Fibroblast of mammary gland (primary cell): ENCODE measurements at places on chromosomes 4 and X.

GRCh38 chr4:26899991-26900390 is 39.4 kb downstream of the STIM2 start:
- no peak for DNase-seq

- DNase-seq: no peak
Measured at GRCh38 chr4:2828758-2829181, 14.9 kb upstream of the ADD1 start.

GRCh38 chrX:129731228-129731627 is 7.6 kb upstream of the XPNPEP2 start:
- no peak for DNase-seq

GRCh38 chr4:108831886-108832285 is 69.0 kb upstream of the ETNPPL start:
- no peak for DNase-seq

DNA sequence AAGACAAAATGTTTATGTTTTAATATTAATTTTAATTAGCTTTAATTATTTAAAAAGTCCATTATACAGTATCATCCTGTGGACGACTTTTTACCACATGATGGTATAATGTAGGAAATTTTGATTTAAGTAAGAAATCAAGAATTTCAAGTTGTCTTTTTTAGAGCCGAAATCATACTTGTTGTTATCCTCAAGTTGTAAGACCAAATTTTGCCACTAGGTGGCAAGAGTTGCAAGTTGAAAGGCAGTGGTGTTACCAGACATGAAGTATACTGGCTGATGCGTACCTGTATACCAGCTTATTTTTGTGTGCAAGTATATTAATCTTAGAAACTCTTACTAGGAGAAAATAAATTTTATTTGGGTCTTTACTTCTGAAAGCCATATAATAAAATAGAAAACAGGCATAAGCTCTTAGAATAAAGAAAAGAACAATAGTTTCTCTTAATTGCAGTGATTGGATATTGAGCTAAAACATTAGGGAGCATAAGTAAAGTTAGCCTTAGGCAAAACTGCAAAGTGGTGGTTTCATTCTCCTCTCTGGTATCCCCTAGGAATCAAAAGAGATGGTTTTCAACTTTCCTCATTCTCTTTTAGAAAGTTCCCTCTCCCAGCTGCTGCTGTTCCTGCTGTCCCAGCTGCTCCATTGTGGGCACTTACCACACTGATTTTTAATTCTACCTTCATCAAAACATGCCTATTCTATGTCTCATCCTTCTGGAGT is 118.0 kb upstream of the WDFY3 start:
- DNase-seq: peak; percentile 84

- DNase-seq: no peak
Measured at GRCh38 chr4:47010347-47010911, 17.0 kb upstream of the GABRA4 start.

DNA sequence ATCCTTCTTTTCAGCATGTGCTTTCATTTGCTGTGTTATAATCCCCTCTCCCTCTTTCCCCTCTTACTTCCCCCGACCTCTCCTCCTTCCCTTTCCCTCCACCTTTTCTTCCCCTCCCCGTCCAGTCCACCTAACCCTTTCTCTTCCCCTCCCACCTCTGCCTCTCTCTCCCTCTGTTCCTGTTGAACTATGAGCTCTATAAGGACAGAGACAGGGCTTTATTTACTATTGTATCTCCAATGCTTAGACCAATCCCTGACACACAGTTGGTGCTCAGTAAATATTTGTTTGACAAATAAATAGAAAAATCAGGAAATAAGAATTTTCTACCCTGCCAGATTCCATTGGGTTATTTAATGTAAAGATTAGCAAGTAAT is 60.8 kb downstream of the EGF start:
- DNase-seq: no peak

- no peak for DNase-seq
Measured at GRCh38 chrX:39975101-39975925, 122.4 kb downstream of the BCOR start.

DNA sequence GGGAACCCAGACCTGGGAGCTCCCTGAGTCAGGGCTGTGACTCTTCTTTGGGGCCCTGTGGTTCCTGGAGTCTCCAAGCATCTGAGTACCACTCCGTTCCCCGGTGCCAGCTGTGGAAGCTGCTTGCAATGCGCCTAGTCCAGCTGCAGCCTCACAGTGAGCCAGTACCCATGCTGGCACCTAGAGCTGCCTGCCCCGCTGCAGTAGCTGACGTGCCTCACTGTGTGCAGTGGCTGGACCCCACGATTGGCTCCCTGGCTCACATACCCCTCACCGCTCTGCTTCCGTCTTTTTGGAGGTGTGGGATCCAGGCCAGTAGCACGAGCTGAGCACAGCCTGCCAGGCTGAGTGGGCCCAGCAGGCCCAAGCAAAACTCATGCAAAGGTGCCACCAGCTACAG is 32.1 kb upstream of the PAGE1 start:
- no peak for DNase-seq

DNA sequence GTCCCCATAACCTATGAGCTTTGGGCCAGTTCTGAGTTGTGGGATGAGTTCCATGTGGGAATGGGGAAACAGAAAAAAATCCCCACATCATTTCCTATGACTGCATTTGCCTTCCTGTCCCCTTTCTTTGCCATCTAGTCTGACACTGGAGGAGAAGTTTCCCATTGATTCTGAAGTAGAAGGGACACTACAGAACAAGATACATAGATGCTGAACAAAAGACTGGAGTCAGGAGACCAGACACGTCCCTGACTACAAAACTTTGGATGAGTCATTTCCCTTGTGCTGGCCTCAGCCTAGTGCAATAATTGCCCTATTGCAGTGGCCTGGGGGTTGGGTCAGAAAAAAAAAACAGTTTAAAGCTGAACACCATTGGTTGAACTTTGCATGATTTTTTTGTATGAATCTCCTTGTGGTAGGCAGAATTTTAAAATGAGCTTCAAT is 22.1 kb downstream of the BEX3 start:
- DNase-seq: peak; percentile 91

- DNase-seq: peak; percentile 3
Measured at GRCh38 chr4:111230265-111230664, 607.4 kb upstream of the PITX2 start.

GRCh38 chrX:149433451-149433850 is 71.7 kb downstream of the IDS start:
- DNase-seq: no peak

- no peak for DNase-seq
Measured at GRCh38 chr4:181312066-181312465, 931.1 kb upstream of the TENM3 start.

DNA sequence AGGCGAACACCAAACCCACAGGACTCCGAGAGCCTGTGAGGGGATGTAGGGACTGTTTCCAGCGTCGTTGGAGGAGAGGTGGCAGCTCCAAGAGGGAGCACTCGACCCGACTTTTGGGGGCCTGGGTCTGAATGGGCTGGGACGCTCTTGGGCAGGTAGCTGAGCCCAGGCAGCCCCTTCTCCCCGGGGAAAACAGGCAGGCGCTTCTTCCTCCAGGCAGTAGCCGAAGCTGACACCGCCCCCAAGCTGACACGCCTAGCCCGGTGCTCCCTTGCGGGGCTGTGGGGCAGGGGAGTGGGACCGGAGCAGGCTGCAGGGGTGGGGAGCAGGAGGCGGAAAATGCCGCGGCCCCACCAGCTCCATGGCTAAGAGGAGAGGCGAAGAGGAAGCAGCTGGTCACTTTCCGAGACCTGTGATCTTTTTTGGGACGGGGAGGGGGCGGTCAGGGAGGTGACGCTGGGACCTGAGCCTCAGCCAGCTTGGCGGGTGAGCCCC is 4.2 kb downstream of the NKX1-1 start:
- no peak for DNase-seq

DNA sequence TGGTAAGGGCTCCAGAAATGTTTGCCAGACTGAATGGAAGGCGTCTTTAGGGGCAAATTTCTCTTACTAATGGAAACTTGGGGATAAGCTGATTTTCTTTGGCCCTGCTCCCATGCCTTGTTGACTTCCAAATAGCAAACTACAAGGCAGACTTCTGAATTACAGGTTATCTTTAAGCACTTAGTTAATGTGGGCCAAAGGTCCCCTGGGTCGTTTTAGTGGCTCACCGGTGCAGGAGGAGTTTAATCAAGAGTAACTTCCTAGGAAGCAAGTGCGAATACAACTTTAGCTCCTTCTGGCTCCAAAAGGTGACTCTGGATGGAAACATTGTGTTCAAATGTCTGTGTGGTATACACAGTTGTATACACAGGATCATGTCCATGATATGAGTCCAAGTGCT is 323.6 kb downstream of the SLITRK2 start:
- no peak for DNase-seq

- no peak for DNase-seq
Measured at GRCh38 chr4:6710996-6711395, 1.3 kb upstream of the MRFAP1L1 start.

DNA sequence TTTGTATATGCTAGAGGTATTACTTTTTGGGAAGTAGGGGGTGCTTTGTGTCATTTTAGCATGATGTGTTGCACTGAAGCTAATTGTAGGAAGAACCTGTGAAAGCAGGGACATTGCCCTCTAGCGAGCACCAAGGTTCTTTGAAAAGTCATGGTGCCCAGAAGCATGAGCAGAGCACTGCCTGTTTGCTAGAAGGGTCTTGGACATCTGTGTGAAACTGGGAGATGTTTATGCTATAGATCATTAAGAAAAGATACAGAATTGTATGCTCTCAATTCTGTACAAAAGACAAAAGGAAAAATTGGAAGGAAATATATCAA is 14.7 kb downstream of the GRPR start:
- no peak for DNase-seq

DNA sequence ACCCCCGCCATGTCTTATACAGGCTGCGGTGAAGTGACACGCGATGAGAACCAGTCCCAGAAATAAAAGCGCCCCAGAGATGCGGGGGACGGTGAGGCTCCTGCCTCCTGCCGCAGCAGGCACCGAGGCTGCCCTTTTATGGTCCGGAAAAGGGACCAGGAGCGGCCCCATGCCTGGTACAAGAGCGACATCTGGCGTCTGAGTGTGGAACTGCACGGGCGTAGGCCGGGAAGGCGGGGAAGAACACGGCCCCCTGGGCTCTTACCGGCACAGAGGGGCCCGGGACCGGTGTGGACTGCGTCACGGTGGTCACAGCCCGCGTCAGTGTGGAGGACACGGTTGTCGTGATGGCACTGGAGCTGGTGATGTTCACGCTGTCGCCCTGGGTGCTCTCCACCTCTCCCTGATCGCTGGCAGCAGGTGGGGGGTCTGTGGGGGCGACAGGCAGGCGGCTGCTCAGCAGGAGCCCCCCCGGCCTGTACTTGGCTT is 8.9 kb upstream of the RENBP start:
- DNase-seq: peak; percentile 60

GRCh38 chr4:47692691-47693090 is 145.2 kb downstream of the CORIN start:
- no peak for DNase-seq

DNA sequence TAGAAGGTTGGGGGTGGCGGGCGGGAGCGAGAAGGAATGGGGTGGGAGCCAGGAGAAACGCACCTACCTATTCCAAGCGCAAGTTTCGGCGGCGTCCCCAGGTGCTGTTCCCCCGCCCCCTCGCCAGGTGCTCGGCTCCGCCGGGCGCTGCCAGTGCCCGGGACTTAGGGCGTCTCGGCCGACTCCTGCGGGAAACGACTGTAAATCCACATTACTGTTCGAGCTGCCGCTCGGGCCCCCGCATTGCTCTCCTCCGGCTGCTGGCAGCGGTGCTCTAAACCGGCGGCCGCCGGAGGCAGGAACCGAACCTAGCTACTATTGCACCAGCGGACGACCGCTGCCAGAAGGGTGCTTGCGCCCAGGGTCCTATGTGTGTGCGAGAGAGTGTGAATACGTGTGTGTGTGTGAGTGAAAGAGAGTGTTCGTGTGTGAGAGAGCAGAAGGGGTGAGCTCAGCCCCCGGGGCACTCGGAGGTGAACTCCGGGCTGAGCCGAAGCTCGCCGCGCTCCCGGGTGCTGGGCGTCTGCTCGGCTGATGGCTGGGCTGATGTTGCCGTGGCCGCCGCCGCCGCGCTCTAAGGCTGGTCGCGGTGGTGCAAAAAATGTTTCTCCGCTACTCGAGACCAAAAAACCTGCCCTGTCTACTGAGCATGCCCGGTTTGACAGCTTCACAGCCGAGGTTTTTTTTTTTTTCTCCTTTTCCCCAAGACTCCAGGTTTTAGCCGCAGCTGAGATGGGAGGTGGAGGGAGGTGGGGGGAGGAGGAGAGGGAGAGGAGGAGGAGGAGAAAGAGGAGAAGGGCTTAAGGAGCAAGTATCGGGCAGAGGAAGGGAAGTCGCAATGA is 115.7 kb upstream of the TEX13C start:
- DNase-seq: no peak

- no peak for DNase-seq
Measured at GRCh38 chr4:55083735-55084134, 41.7 kb downstream of the KDR start.

DNA sequence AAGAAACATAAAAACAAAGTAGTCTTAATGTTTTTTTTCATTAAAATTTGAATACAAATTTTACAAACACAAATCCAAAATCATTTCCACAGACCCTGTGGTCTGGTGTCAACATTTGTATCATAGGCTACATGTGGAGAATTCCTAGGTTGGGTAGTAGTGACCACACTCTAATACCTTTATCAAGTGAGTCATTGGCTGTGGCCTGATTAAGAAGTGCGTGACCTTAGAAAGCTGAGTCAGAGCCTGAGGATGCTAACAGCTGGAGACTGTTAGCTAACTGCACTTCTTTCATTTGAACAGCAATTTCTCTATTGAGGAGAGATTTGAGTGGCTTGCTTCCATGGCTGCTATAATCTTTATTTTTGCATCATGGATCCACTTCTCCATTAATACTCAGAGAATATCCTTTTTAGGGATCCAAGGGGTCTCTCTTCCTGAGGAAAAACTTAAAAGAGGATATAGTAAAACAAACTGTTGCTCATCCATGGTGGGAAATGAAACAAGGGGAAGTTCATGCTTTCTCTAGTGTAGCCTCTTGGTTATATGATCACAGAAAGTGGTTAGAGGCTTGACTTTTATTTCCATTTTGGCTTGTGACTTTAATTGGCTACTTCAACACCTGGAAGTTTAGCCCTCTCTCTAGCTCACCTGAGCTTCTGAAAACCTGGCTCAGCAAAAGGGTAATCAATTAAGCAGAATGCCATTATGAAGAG is 335.8 kb downstream of the PABPC4L start:
- peak; percentile 96 for DNase-seq

DNA sequence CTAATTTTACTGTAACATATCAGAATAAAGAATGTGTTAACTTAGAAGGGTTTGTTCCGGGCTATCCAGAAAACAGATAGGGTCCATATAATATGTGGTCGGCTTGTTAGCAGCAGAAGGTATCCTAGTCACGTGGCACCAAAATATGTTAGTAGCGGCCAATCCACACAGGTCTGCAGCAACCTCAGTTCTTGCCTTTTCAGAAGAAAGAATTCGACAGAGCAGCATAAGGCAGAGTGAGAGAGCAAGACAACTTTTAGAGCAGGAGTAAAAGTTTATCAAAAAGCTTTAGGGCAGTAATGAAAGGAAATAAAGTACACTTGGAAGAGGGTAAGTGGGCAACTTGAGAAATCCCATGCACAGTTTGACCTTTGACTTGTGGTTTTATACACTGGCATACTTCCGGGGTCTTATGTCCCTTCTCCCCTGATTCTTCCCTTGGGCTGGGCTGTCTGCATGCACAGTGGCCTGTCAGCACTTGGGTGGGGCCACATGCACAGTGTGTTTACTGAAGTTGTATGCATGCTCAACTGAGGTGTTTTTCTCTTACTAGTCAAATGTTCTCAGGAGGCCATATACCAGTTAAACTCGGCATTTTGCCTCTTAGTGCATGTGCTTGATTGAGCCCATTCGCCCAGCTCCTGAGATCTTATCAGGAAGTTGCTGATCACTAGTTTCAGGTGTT is 37.0 kb upstream of the ABCG2 start:
- DNase-seq: no peak

- no peak for DNase-seq
Measured at GRCh38 chr4:80015407-80016189, 57.4 kb downstream of the ANTXR2 start.

- peak; percentile 54 for DNase-seq
Measured at GRCh38 chrX:36978886-36979285, 29.3 kb upstream of the FAM47C start.
